Hindlimb muscle (tissue), 1 donor: ENCODE measurements at places on chromosomes 7 and 10. TPM values are rescaled to one million over a fixed set of nuclear protein-coding genes. Genes with fewer than 3 reads are reported as not detected.

DNA sequence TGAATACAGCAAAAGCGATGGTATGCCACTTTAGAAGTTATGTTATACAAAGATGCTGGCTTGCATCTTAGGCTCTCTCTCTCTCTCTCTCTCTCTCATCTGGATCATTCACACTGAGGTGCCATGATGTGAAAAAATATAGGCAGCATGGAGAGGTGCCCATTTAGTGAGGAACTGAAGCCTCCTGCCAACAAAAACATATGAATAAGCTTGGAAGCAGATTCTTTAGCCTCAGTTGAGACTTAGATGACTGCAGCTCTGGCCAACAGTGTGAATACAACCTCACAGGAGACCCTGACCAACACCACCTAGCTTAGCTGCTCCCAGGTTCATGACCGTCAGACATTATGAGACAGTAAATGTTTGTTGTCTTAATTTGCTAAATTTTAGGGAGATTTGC is 560.1 kb upstream of the LRRTM3 start:
- DNase-seq: no peak

- no peak for DNase-seq
Observed at GRCh38 chr10:128693493-128694131, 567.4 kb upstream of the MKI67 start.

GRCh38 chr10:88039496-88040200 is 176.2 kb downstream of the PTEN start:
- DNase-seq: no peak

- peak; percentile 52 for DNase-seq
Observed at GRCh38 chr7:47968847-47969774, 10.3 kb downstream of the HUS1 start.

DNA sequence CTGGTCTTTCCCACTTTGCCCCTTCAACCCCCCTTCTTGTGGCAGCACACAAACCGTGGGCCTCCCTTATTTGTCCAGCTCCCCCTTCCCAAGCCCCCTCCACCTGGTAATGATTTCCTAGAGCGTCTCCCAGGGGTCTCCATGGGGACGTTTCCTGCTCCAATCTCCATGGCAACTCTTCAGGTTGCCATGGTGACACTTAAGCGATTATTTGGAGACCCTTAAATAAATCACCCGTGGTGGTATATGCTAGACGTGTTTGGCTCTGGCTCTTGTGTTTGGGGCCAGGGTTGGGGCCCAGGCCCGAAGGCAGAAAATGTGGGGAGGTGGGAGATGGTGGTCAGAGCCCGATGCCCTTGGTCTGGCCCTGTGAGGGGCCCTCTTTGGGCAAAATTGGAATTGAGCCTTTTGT is 41.1 kb upstream of the DLG5 start:
- DNase-seq: peak; percentile 46

- no peak for DNase-seq
Observed at GRCh38 chr10:78798976-78799730, 269.6 kb upstream of the ZMIZ1 start.

DNA sequence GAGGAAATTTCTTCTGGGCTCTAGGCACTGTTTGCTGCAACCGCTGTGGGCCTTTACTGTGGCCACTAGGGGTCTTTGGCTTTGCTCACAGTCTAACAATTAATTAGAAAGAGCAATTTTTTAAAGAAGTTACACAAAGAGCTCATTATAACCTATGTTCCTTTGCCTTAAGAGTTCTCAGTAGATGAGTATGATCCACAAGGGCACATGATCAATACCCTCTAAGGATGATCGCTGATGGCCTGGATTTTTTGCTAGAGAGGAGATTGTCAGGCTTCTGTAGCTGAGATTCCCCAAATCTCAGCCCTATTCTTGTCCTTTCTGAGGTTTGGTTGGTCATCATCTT is 80.8 kb upstream of the RHOBTB1 start:
- peak; percentile 36 for DNase-seq

GRCh38 chr7:33310546-33310945 is 181.2 kb downstream of the BBS9 start:
- DNase-seq: no peak

DNA sequence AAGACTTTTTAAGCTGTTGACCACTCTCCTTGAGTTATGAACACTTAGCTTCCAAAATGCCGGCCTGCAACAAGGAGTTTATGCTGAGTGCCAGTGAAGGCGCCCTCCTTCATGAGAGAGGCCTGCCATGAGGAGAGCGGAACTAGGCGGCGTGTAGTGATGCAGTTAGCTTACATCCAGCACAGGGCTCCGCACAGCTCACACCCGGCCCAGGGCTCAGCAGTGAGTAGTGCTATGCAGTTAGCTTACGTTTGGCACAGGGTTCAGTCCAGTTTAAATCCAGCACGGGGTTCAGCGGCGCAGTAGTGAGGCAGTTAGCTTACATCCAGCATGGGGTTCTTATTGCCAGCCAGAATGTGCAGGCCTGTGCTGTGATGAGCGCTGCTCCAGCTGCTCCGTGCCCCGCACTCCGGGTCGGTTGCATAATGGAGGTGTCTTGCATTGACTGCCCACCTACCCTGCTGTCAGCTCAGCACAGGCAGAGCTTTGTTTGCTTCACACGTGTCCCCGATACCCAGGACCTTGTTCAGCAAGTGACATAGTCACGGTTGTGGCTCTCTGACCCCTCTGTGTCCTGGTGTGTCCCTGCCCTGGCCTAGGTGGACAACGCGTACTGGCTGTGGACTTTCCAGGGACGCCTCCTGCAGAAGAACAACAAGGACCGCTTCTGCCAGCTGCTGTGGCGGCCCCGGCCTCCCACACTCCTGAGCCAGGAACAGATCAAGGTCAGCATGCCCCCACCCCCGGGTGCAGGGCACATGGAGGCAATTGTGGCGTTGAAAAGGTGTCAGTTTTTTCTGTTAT is 21.9 kb downstream of the EIF3B start:
- no peak for DNase-seq

GRCh38 chr10:26779176-26779860 is 81.4 kb downstream of the ABI1 start:
- no peak for DNase-seq

- no peak for DNase-seq
Observed at GRCh38 chr10:116606061-116606483, 14.7 kb upstream of the PNLIPRP2 start.

- DNase-seq: no peak
Observed at GRCh38 chr7:152122540-152122939, 97.1 kb downstream of the GALNT11 start.

DNA sequence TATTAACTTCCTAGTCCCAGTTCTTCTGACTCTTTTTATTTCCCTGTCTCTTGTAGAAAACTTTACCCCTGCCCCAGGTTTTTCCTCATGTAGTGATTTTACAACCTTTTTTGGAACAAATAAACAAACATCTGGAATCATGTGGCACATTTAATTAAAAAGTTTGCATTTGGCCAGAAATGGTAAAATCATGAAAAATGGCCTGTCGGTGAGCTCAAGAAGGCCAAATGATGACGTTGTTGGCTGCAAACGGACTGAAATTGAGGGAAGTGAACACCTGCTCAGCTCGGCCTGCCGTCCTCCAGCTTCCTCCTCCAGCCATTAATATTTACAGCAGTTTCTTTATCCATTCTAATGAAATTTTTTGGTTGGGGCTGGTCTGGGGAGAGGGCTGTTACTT is 902.8 kb downstream of the LRMDA start:
- DNase-seq: peak; percentile 81

DNA sequence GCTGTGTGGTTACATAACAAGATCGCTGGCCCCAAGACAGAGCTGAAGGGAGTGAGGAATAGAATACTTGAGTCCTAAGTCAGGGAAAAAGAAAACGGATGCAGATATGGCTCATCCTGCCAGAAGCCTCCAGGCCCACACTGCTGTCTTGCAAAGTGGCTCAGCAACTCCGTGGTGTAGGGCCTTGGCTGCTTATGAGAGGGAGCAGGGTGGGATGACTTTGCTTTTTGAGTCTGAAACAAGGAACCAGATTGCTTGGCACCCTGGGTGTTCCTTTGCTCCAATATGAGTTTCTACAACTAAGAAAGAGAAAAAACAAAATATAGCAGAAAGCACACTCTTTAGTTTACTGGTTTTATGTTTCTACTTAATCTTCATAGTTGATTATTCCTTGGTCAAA is 193.8 kb upstream of the WDR11 start:
- no peak for DNase-seq

- no peak for DNase-seq
Observed at GRCh38 chr10:1043532-1043995, 5.4 kb downstream of the IDI1 start.

DNA sequence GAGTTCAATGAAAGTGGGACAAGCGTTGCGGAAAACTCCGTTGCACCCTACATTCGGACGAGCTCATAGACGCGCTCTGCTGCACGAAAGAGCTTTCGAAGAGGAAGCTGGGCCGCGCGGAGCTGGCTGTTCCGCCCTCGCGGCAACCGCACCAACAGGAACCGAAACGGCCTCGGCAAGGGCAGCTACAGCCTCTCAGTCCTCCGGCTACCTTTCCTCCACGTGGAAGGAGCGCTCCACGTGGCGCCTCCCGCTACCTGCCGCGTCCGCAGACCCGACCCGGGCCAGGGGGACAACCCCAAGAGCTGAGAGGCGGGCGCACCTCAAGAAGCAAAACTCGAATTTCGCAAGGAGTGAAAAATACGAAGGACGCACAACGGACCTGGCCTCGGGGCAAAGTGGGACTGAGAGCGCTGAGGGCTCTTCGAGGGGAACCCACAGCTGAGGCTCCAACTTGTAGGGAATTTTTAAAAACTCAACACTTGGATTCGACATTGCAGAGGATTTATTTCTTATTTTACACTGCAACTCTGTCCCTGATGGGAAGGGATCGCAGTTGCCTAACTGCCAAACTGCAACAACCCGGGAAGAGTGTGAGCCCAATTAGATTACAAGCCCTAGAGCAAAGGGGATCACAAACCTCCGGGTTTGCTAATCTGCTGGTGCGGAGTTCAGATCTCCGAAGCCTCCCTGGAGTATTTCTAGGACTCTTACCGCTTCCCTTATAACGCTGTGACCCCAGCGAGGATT is 1.4 kb downstream of the HPSE2 start:
- DNase-seq: peak; percentile 55

- no peak for DNase-seq
Observed at GRCh38 chr7:44288811-44289340, 36.5 kb downstream of the CAMK2B start.

- no peak for DNase-seq
Observed at GRCh38 chr10:71718165-71718698, 1.3 kb downstream of the C10orf105 start.

GRCh38 chr10:110226543-110226925 is 19.1 kb downstream of the MXI1 start:
- DNase-seq: peak; percentile 96

DNA sequence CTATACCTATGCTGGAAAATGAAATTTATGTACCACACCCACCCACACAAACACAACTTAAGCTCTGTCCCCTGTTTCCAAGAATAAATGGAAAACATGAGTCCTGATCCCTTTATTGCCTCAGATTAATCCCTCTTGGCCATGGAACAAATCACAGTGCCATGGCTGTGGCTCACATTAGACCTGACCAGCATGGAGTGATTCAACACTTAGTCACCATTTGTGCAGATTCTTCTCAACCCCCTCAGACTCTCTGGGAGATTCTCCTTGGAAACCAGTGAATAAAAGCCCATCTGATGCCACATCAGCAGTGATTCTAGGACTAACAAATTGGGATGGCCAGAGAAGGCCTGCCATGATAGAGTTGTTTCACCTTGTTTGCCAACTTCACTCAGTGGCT is 204.4 kb upstream of the TMEM72 start:
- no peak for DNase-seq

- DNase-seq: no peak
Observed at GRCh38 chr10:55369670-55370420, 568.8 kb upstream of the PCDH15 start.

DNA sequence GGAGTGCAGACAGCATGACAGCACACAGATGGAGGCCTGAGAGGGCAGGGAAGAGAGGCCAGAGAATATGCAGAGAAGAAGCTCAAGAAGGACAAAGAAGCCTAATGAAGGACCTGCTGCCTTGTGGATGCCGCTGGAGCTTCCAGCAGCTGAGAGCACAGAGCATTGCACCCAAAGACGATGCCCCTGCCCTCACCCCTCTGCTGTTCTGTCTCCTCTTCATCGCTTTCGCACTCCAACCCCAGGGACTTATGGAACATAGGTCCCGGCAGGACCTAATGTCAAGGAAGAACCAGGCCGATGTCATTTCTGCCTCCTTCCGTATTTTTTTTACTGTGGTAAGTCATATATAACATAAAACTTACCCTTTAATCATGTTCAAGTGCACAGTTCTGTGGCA is 12.3 kb upstream of the INSIG1 start:
- no peak for DNase-seq

DNA sequence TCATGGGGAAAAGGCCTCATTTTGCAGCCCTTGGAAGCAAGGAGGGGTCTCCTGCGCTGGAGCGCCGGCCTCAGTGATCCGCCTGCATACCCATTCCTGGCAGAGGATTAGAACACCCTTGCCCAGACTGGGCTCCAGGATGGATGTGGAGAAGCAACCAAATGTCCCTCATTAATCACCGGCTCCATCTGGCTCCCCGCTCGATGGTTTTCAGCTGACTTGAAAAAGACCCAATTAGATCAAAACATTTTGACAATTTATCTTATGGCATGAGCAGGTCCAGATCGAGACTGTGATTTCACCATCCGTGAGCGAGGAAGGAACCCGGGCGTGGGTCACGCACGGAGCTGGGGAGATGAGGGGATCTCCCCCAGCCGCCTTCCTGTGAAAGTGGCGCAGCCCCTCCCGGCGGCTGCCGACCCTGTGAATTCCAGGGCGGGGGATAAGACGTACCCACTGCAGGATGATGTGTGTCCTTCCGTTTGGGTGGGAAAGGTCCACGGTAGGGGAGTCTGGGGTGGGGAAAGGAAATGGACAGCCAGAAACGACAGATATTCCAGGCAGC is 141.6 kb downstream of the EMX2 start:
- no peak for DNase-seq

DNA sequence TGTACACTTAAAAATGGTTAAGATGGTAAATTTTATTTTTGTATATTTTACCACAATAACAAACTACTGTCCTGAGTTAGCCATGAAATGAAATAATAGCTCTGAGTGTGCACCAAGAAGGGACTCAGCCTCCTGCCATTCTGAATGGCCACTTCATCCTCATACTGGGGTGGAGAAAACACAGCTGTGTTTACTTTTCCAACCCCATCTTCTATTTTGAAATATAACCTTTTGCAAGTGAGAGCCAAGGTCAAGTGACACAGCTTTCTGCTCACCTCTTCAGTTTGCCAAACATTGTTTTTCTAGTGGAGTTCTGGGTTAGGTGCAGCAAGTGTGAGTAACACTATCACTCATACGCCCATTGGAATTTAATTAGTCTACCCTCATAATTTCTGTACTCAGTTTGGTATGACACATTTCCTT is 107.4 kb upstream of the GLCCI1 start:
- no peak for DNase-seq

PDE1C gene
- polyA plus RNA-seq: 2.1 TPM

UNCX gene
- not detected for polyA plus RNA-seq

TSPAN13 gene
- 74.1 TPM for polyA plus RNA-seq

SEMA3E gene
- 3.7 TPM for polyA plus RNA-seq

ZNF722 gene
- polyA plus RNA-seq: not detected

RNF133 gene
- polyA plus RNA-seq: 0.22 TPM

VSTM2A gene
- polyA plus RNA-seq: not detected

INMT gene
- polyA plus RNA-seq: 11.9 TPM

MACC1 gene
- 0.09 TPM for polyA plus RNA-seq

WDR86 gene
- polyA plus RNA-seq: 9.8 TPM

DNTT gene
- not detected for polyA plus RNA-seq

GIMAP2 gene
- polyA plus RNA-seq: 4.9 TPM

PLEKHS1 gene
- polyA plus RNA-seq: 0.10 TPM

C10orf105 gene
- polyA plus RNA-seq: 0.50 TPM

PDK4 gene
- polyA plus RNA-seq: 19.2 TPM

HTR5A gene
- polyA plus RNA-seq: not detected
